ENCODE measurements at places on chromosomes 4 and X.

DNA sequence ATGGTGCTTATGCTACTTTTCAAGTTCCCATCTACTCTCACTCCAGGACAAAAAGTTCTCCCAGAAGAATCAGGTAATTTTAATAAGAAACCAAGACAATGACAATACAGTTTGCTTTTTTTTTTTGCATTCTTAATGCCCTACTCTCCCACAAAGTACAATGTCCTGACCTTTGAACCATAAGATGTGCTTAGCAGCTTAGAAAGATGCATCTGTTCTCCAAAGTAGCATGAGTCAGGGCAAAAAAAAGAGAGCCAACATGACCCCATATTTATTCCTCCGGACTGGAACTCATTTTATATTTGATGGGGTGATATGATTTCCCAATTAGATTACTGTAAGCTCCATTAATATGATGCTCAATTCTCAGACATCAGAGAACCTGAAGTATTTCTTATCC, 16.5 kb upstream of the PDCL2 start:
- no peak for DNase-seq

DNA sequence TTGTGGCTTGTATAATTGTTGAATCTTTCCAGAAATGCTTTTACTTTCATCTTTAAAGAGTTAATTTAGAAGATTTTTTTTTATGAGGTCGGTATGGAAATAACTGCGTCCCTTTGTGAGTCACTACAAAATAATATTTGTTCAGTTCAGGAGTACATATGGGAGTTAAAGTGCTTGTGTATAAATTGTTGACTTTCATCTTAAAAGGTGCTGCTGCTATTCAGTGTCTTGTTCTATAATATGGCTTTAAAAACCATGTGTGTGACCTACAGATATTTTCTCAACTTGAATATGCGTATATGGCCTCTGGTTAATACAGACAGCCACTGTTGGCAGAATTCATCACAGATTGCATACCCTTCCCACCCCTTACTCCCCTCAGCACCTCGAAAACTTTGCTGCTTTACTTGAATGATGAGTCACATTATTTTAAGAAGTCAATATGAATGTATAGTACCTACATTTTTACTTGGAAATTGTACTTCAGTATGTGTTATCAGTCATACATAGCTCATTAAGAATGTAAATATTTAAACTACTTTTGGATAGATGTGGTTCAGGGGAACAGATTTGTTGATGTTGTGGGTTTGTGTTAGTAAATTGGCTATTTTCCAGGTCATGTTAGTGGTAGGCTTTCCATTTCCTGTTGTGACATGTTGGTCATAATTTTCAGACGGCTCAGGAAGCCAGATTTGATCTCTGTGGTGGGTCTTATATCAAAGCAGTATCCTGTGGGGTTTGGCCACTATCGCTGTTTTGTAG, 1.5 kb downstream of the CLCN3 start:
- no peak for DNase-seq

- DNase-seq = no peak
Observed at GRCh38 chrX:38069991-38070390, 63.6 kb downstream of the SYTL5 start.

- no peak for DNase-seq
Observed at GRCh38 chr4:180101348-180102083, 2141.7 kb upstream of the TENM3 start.

DNA sequence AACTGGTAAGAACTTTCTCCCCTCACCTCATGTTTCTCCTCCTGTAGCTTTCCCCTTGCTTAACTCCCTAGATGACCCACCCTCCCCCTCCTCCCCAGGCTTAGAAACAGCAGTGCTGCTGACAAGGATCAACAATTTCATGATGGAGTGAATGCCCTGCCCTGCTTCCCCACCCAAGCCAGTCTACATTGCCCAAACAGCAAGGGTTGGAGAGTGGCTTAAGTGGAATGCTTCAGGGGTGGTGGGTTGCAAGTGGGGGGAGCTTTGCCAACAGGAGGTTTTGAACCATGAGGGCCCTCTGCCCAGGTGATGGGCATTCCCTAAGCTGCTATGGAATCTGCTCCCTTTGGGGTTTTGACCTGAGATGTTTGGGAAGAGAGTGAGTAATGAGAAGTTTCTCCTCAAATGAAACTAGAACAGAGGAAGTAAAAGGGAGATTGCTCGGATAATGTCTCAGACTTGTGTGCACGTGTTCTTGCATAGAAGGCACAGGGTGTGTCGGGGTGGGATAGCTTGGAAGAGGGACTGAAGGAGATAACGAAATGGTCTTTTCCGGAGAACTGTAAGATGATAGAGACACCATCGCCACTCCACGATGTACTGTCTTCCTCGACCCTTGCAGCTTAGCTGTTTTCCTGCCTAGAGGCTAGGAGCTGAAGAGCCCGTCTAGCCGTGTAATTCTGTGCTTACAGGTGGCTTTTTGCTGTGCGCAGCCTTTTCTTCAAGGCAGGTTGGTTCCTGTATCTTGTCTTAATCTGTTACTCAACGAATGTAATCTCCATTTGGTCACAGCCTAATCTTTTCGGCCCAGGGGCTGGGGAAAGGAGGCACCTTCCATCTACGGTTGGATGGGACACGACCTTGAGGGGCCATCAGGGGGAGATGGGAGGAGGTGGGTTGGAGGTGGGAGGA, 10.1 kb downstream of the GDPD2 start:
- no peak for DNase-seq

GRCh38 chr4:170231377-170231776, 141.6 kb upstream of the AADAT start:
- no peak for DNase-seq

- DNase-seq = no peak
Observed at GRCh38 chr4:40180356-40180755, 16.5 kb upstream of the RHOH start.

DNA sequence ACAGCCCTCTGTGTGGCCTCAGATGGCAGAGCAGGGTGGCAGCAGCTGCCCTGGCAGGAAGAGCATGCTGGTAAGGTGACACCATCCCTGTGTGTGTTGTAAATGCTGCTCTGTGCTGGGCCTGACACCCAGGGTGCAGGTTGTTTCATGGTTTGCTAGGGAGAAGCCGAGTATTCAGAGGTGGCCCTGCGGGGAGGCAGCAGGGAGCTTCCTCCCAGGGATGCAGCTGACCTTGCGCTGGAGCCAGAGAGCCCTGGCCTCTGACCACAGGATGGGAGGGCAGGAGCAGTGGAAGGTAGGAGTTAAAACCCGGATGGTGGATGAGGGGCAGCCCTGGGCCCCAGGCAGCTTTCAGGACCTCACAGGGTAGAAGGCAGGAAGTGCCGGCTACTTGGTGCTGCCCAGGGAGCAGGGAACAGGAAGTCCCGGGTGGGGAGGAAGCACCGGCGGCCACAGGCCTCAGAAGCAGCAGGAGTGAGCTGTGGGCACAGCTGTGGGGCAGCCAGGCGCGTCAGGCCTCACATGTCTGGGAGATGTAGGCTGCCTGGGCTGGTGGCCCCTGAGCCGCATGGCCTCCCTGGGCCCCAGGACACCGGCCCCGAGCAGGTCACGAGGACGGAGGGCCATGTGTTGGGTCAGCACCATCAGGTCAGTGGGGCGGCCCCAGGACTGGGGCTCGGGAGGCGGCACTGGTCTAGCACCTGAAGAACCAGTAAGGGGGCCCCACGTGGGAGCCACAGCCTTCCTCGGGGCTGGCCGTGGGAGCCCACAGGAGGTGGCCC, 19.1 kb downstream of the SH3BP2 start:
- DNase-seq = peak; percentile 79

GRCh38 chrX:20523626-20524312, 257.1 kb upstream of the RPS6KA3 start:
- no peak for DNase-seq

- DNase-seq = no peak
Observed at GRCh38 chr4:67931256-67931655, 32.0 kb downstream of the TMPRSS11A start.

- no peak for DNase-seq
Observed at GRCh38 chr4:8133897-8134563, 24.6 kb downstream of the ABLIM2 start.

Measured in activated CD4-positive, alpha-beta T cell treated with anti-CD3 and anti-CD28 coated beads, Interleukin-2, amount 50 U/mL, for 48 hours (primary cell).